ENCODE measurements at places on chromosomes 6 and 20.
A peak's percentile ranks its signal among the peaks of the same experiment; 100 is the strongest.

- no peak for DNase-seq
Observed at GRCh38 chr20:9903048-9903655, 64.3 kb upstream of the PAK5 start.

GRCh38 chr20:6636209-6637159, 131.0 kb upstream of the BMP2 start:
- DNase-seq = no peak

- no peak for DNase-seq
Observed at GRCh38 chr20:38291966-38292365, 12.0 kb upstream of the BPI start.

GRCh38 chr6:111642463-111643158, 36.9 kb upstream of the TRAF3IP2 start:
- no peak for DNase-seq

- DNase-seq = no peak
Observed at GRCh38 chr6:136716917-136717715, 75.2 kb downstream of the MAP3K5 start.

DNA sequence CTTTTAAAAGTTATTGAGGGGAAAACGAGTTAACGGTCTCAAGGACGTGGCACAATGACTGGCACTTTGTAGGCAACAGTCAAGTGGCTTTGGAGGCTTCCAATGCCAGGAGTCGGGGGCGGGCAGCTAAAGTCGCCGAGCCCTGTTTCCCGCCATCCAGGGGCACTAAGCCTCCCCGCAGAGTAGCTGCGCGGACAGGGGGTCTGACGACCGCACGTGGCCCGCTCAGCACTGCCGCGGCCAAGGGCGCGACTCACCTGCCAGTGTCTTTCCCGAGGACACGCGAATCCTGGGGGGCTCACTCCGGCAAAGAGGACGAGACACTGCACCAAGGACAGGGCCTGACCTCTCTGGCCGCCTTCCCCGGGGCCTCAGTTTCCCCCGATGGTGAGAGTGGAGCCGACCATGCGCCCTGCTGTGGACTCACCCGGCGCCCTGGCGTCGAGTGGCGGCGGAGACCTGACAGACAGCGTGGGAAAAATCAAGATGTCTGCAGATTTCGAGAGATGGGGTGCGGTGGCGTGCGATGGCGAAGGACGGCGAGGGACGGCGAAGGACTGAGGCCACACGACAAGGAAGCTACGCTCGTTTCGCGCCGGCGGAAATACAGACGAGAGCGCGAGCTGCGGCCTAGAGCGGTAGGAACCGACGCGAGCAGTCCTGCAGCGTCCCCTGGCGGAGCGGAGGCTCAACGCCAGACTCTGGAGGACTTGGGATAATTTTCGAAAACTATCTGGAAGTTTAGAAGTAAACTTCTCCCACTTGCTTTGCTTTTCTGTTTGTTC, at the start of gene SNHG17:
Gene SNHG17 (minus strand): TSS at position 559 of the 785 bp plus-strand sequence.
- DNase-seq = peak; percentile 86

DNA sequence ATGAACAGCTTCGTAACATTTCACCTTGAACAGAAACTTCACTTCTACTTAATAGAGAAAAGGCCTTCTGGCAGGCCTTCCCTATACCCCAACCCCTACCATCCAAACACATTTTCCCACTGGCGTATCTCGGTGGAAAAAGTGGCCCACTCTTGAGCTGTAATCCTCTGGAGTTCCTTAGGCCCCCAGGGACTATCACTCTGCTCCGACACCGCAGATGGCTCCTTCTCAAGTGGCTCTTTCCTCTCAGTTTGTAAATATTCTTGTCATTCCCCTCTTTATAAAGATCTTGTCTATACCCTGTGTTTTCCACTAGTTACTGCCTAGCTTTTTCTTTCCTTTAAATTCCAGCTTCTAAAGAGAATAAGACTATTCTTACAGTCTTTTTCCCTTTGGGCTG, 108.7 kb downstream of the MYB start:
- no peak for DNase-seq

DNA sequence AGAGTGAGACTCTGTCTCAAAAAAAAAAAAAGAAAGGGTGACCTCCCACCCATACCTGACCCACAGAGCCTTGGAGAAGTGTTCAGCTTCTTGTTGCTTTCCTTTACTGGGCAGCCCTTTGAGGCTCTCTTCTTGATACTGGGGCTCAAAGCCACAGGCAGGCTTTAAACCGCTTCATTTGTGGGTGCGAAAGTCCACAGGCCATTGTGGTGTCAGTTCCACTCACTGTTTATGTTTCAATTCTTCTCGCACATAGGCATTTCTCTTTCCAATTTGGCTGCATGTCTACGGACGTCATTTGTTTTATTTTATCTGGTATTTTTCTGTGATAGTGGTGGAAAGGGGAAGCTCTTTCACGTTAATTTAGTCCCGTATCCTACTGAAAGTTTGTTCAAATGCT, 34.6 kb downstream of the PPARD start:
- peak; percentile 11 for DNase-seq

- DNase-seq = peak; percentile 26
Observed at GRCh38 chr6:34284563-34285447, 36.0 kb upstream of the SMIM29 start.

- DNase-seq = no peak
Observed at GRCh38 chr20:53903652-53903987, 166.8 kb downstream of the BCAS1 start.

GRCh38 chr20:6000871-6001270, 50.4 kb downstream of the MCM8 start:
- no peak for DNase-seq

GRCh38 chr6:165986914-165987482, 180.7 kb downstream of the TBXT start:
- no peak for DNase-seq

GRCh38 chr6:148404456-148405054, 61.9 kb downstream of the SASH1 start:
- no peak for DNase-seq

DNA sequence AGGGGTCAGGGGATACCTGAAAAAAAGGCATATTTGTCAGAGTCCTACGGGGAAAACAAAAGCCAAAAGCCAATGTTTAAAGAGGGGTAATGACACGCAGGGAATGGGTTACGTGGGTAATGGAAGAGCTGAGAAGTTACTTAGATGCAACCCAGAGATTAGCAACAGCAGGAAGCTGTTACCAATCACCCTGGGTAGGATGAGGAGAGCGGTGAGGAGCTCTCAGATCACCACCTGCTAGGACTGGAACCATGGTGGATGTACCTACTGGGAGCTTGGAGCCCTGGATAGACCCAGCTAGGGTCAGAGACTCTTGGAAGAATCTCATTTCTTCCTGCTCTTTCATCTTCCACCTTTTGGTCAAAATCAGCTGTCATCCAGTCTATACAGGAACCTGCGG, 51.2 kb upstream of the RNF24 start:
- DNase-seq = no peak

All from posterior cingulate gyrus (tissue), 11 donors.